ENCODE measurements at places on chromosomes 2 and 18.

GRCh38 chr2:44200011-44200410 lies 31.3 kb downstream of the PPM1B start:
- DNase-seq, result no peak

DNA sequence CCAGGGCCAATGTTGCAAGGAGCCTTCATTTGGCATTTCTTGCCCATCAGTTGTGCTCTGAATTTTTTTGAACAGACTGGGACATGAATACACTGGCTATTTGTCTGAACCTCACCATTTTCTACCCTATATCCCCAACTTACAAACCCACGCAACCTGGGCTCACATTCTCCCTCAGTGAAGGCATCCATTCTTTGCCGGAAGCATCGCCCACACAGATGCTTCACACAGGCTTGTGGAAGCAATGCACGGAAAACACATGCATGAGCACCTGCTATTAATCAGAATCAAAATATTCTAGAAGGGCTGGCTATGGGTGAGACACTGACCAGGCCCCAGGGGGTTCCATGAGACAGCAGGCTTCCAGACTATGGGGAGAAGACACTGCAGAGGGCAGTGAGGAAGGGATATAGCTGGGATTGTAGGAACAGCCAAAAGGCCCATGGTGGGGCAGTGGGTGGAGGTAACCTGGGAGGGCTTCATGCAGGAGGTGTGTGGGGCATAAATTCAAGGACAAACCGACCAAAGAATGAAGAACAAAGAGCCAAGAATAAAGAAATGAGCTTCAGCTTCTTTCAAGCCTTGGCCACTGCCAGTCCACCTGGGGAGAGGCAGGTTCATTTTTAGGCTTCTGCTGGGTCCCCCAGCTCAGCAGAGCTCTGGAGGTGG lies 261.5 kb downstream of the CELF4 start:
- DNase-seq, result no peak

DNA sequence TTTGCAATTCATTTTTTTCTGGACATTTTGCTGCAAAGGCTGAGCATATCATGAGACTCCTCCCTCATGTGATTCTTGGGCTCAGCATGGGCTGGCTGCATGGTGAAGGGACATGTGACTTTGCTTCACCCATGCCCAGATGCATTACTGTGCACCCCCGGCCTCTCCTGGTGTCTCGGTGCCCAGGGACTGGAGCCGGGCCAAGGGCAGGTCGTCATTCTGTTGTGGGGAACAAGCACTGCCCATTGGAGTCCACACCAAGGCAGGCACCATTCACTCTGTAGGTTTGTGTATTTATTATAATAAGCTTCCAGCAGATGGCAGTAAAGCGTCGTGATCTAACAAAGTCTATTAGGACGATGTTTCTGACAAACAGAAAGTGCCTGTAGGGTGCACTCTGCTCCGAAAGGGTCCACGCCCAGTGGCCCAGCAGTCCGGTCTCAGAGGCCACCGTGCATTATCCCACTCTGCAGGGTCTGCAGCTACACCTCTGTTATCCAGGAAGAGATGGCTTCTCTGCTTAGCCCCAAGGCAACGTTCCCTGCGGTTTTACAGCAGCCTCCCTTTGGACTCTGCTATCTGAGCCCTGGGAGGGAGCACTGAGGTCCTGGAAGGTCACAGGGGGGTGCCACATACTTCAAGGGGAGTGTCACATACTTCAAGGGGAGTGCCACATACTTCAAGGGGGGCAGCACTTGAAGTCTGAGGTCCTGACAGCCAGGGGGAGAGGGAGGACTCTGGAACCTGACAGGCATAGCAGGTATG lies 219.6 kb downstream of the TSN start:
- peak; percentile 54 for DNase-seq

GRCh38 chr18:50447952-50448351 lies 73.1 kb downstream of the SKA1 start:
- DNase-seq, result no peak

GRCh38 chr2:38507712-38508111 lies 95.0 kb downstream of the HNRNPLL start:
- DNase-seq, result no peak

DNA sequence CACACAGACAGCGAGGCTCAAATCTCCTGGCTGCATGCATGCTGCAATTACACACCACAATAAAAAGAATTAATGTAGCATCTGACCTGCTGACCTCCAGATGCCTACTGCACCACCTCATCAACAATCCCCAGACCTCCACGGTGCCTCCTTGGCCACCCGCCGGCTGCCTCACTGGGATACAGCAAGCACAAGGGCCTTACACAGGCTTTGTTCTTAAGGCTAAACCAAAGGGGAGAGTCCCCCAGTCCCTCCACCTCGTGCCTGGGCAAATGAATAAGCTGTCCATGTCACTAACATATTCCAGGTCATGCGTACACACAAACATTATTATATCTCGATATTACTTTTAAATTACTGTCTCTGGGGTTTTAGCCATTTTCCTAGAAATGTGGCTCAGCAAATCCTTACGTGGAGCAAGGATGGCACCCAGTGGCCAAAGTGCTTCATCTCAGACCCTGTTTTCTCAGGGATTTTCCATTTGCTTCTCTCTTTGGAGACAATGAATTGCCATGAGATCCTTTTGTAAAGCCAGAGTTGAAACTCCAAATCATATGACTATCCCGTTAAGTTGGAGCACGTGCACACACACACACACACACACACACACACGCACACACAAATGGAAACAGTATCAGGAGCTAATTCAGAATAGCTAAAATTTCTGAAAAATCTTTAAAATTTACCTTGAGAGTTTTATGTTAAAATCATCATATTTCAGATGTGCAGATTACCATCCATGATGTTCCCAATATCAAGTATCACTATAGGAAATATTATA lies 313.8 kb downstream of the PDE11A start:
- no peak for DNase-seq

- no peak for DNase-seq
These were observed 103.3 kb upstream of the NCK2 start for GRCh38 chr2:105641389-105641811.

DNA sequence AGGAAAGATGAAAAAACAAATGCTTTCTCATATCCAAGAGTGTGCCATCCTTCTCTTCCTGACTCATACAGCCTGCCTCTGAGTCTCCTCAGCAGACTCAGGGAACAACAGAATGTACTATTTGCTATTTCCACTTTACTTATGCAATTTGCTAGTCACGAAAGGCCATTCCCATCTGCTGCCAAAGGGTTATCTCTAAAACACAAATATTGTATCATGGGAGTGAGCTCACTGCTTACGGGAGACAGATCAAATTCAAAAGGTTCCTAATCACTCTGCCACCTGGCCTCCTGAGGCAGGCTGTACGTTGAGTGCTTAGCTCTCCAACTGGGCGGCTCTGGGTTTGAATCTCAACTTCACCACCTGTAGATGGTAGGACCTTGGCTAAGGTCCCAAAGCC lies 92.0 kb downstream of the GAREM1 start:
- no peak for DNase-seq

GRCh38 chr2:66717973-66718372 lies 283.0 kb downstream of the MEIS1 start:
- no peak for DNase-seq

DNA sequence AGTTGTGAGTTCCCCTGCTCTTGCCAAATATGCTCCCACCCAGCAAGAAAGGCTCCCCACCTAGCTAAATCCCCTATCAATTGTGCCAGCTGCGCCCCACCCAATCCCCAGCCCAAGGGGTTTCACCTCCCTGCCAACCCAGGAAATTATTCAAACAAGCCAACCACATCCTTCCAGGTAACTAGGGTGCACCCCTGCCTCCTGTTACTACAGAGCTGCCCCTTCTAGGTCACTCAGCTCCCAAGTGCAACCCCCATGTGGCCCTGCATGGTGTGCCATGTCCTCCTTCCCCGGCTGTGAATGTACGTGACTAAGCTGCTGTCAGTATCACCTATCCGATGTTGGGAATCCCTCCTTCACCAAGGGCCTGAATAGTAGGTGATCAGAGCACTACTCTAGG lies 91.2 kb upstream of the LDAH start:
- no peak for DNase-seq

DNA sequence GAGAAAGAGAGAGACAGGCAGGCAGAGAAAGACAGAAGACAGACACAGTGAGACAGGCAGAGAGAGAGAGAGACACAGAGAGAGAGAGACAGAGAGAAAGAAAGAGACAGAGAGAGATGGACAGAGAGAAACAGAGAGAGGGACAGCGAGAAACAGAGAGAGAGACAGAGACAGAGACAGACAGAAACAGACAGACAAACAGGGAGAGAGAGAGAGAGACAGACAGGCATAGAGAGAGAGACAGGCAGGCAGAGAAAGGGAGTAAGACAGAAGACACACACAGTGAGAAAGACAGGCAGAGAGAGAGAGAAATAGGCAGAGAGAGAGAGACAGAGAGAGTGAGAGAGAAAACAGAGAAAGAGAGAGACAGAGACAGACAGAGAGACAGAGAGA lies 105.3 kb upstream of the ANKRD30BL start:
- no peak for DNase-seq

GRCh38 chr18:10329101-10329500 lies 125.3 kb upstream of the APCDD1 start:
- DNase-seq, result no peak

DNA sequence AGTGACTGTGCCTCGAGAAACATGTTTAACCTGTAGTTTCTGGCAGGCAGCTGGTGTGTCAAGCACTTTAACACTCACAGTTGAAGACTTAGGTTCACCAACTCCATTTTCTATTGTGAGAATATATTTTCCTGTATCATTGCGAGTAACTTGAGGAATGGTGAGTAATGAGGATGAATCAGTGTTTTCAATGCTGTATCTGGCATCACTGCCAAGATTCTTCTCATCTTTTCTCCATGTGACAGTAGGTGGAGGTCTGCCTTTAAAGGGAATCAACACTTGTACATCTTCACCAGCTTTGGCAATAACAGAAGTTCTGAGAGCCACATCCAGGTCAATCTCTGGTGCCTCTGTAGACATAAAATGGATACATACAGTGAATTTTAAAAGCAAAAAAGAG lies 72.8 kb downstream of the PLEKHA3 start:
- DNase-seq, result no peak

- no peak for DNase-seq
These were observed 245.5 kb upstream of the CXCR4 start for GRCh38 chr2:136363470-136363869.

DNA sequence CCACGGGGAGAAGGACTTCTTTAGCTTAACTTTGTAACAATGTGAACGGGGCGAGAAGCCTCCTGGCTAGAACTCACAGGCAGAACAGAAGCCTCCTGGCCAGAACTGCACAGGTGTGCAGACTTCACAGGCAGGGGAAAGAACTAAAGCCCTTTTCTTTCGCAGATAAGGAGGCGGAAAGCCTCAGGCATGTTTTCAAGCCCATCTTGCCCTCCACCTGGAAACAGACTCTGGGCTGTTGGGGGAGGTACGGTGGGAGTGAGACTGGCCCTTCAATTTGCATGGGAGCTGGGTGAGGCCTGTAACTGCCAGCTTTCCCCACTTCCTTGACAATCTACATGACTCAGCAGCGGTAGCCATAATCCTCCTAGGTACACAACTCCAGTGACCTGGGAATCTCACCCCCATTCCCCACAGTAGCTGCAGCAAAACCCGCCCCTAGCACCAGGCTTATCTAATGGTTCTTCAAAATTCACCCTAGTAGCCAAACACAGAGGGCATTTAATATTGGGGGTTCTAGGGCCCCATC lies 22.9 kb upstream of the ABCA12 start:
- no peak for DNase-seq

GRCh38 chr2:30287857-30288513 lies 56.7 kb downstream of the LBH start:
- DNase-seq, result no peak

GRCh38 chr18:37385846-37386778 lies 179.5 kb downstream of the CELF4 start:
- DNase-seq, result peak; percentile 22

DNA sequence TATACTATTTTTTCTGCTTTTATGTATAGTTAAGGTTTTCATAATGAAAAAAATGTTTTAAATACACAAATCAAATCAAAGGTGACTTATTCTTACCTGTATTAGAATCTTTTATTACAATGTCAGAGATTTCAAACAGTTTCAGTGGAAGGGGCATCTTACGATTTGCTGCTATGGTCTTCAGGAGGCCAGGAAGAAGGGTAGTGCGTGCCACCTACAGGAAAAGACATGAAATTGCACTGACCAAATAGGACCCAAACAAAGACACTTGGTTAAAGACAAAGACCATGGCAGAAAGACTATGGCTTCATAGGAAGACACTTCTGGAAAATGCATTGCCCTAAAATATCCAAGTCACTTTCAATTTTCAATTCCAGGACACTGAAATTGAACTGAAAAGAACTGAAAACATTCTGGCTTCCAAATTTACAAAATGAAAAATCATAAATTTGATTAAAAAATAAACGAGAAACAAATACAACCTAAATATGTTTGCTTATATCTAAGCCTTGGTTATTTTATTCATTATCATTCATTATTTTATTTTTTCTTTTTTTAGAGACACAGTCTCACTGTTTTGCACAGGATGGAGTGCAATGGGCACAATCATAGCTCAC lies 42.1 kb downstream of the FARSB start:
- DNase-seq, result peak; percentile 7

GRCh38 chr2:176555781-176556180 lies 286.5 kb downstream of the MTX2 start:
- DNase-seq, result no peak

DNA sequence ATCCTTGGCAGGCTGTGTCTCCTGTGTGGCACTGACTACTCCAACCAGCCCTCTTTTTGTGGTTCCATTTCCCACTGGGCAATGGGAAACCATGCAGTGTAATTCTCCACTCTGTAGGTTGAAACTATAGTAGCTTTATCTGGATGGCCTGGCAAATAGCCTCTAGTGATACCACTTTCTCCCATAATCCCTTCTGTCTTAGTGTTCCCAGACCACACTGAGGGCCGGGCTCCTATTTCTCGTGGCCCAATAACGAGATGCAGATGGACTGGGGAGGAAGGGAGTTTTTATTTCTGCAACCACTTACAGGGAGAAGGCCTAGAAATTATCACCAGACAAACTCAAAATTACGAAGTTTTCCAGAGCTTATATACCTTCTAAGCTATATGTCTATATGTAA lies 24.7 kb downstream of the SKA1 start:
- no peak for DNase-seq
